AG04450 (cell line): ENCODE measurements at places on chromosomes 12 and 14.

DNA sequence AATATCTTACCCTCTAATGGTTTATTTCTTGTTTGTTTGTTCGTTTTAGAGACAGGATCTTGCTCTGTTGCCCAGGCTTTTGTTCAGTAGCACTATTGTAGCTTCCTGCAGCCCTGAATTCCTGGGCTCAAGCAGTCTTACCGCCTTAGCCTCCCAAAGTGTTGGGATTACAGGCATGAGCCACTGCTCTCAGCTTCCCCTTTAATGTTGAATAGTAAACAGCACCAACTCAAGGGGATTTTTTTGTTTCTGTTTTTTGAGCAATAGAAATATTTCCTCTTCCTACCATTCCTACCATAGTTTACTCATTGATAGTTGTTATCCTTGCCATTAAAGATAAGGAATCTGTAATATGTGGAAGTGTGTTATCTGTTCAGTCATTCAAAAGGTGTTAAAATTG lies 10.7 kb downstream of the ARID4A start:
- no peak for DNase-seq

DNA sequence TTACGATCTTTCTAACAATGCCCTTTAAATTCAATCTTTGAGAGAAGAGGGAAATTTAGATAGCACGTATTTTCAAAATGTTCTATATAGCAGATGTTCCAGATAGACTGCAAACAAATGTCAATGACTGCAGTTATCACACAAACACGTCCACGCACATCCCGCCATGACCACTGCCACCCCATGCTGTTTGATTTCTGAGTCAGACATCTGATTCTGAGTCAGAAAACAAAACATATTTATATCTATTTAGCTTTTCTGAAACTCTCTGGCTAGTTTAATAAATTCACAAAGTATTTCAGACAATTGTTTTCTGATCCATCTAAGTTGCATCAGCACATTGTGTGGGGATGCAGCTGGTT lies 105.9 kb upstream of the BCAT1 start:
- DNase-seq = no peak

DNA sequence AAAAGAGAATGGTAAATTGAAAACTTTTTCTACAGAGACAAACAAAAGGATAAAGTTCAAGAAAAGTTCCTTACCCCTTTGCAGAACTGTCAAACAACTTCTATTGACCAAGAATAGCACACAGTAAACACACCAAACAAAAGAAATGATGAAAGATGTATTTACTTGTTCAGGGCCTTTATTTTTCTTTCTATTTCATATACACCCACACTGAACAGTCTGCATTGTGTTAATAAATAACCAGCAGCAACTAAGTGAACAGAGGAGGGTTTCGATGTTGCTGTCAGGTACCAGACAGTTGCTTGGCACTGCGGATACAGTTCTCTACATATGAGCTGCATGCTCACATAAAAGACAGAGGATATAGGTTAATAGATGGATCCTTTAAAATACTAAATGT lies 122.1 kb downstream of the SOX5 start:
- DNase-seq = no peak

DNA sequence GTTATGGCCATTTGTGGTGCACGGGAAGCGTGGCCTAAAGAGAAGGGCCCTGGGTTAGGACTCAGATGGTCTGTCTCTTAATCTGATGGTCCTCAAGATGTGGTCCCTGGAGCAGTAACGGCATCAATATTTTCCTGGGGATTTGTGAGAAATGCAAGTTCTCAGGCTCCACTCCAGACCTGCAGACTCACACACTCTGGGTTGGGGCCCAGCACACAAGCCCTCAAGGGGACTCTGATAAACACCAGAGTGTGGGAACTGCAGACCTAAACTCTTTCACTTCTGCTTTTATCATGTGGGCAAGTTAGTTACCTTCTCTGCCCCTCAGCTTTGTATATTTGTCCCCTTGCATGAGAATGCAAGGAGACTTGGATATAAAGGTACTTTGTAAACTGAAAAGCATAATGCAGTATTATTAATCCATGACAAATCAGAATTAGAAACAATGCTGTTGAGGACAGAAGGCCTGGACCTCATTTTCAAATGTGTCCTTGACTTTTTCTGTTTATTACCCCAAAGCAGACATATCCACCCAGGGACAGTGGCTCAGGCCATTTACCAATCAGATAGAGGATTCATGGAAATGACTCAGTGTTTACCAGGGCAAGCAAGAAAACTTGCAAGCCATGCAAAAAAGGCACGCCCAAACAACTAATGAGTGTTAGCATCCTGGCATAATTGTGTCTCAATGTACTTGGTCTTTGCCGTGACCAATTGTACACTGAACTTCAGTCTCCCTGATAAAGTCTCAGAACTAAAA lies 157.0 kb downstream of the ASCL1 start:
- DNase-seq = no peak

- no peak for DNase-seq
Observed at GRCh38 chr14:89899917-89900663, 54.4 kb downstream of the EFCAB11 start.

GRCh38 chr12:88309546-88309945 lies 167.4 kb downstream of the TMTC3 start:
- DNase-seq = no peak

DNA sequence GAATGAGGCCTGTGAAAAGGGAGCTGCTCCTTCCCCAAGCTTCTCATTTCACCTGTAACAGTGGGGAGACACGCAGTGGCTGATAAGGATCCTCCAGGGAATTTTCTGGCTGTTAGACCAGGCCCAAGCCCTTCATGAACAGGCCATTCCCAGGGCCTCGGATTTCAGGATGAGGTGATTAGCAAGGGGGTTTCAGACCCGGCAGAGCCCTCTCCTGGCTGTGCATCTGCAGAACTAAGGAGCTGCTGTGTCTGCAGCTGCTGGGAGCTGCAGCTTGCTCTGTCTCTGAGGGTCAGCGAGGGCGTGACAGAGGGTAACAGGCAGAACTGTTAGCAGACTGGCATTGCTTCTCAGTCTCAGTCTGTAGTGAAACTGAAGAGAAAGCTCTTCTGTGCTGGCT lies 110.4 kb downstream of the KCNA5 start:
- no peak for DNase-seq
